ENCODE measurements at places on chromosomes 3 and 15.

DNA sequence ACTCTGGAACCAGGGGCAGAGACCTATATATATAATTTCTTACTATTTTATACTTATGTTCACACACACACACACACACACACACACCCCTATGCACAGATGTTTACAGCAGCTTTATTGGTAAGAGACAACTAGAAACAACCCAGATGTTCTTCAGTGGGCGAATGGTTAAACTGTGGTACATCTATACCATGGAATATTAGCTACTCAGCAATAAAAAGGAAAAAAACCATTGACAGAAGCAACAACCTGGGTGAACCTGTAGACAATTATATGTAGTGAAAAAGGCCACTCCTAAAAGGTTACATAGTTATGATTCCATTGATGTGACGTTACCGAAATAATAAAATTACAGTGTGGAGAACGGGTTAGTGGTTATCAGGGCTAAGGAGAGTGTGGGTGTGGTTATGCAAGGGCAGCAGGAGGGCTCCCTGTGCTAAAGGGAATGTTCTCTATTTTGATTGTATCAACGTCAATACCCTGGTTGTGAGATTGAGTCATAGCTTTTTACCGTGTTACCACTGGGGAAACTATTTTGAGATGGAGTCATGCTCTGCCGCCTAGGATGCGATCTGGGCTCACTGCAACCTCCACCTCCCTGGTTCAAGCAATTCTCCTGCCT, 85.5 kb downstream of the FLNB start:
- no peak for DNase-seq

DNA sequence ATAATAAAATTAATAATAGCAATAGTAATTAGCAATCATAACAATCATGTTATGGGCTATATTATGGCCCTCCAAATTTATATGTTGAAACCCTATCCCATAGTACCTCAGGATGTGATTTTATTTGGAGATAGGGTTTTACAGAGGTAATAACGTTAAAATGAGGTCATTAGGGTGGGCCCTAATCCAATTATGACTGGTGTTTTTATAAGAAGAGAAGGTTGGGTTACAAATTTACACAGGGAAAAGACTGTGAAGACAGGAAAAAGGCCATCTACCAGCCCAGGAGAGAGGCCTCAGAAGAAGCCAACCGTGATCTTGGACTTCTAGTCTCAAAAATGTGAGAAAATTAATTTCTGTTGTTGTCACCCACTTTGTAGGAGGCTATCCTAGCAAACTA, 353.1 kb downstream of the CHL1 start:
- DNase-seq, result no peak

DNA sequence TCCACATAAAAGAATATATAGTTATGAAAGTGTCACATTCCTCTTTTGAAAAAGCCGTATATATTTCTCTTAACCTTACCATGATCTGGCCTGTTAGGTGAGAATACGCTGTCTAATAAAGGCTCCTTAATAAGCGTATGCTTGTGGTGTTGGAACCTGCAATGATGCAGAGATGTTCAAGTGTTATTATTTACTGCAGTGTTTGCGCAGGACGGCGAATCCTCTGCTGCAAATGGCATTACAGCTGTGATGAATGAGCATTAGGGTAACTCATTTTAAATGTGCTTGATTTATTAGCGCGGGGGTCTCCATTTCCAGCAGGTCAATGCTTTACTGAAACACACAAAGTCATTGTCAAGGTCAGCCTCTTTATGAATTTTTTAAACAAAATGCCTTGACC, 94.6 kb downstream of the CDIN1 start:
- no peak for DNase-seq

DNA sequence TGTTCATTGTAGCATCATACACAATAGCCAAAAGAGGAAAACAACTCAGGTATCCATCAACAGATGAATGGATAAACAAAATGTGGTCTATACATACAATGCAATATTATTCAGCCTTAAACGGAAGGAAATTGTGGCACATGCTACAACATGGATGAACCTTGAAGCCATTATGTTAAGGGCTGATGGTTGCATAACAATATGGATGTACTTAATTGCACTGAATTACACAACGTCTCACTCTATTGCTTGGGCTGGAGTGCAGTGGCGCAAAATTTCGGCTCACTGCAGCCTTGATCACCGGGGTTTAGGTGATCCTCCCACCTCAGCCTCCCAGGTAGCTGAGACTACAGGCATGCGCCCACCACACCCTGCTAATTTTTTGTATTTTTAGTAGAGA, 7.0 kb upstream of the TMEM62 start:
- DNase-seq, result no peak

DNA sequence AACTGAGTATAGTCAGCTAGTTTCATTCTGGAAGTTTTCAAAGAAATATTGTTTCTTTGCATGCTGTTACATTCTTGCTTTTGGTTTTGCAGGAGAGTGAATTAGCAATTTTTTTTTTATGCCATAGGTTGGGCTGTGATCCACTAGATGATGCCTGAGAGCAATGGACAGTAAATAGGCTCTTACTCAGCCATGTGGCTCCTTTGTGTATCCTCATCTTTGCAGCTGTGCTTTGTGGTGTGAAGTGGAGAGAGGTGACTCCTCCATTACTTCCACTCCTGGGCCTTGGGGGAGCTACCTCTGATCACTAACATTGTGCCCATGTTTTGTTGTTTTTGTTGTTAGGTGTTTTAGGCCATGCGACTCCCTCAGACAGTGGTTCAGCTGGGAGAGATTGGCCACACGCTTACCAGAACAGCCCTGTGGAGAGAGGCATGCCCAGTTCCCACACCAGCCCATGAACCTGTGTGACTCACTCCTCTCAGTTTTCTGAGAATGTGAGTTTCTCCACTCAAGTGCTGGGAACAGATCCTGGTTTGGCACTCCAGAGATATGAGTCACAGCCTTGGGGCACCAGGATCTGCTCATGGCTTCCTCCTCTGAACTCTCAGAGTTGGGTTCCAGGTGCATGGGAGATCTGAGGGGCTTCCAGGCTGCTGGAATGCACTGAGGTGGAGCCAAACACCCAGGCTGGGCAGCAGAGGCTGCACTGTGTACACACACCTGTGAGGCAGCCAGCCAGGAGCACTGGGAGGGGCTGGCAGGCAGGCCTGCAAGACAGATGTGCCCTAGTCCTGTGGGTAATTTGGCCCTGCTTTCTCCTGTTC, 785.3 kb downstream of the ROBO2 start:
- no peak for DNase-seq
